G401 (cell line): ENCODE measurements at places on chromosomes 5 and 9.

GRCh38 chr9:16579872-16580432 lies 290.5 kb downstream of the BNC2 start:
- no peak for DNase-seq

DNA sequence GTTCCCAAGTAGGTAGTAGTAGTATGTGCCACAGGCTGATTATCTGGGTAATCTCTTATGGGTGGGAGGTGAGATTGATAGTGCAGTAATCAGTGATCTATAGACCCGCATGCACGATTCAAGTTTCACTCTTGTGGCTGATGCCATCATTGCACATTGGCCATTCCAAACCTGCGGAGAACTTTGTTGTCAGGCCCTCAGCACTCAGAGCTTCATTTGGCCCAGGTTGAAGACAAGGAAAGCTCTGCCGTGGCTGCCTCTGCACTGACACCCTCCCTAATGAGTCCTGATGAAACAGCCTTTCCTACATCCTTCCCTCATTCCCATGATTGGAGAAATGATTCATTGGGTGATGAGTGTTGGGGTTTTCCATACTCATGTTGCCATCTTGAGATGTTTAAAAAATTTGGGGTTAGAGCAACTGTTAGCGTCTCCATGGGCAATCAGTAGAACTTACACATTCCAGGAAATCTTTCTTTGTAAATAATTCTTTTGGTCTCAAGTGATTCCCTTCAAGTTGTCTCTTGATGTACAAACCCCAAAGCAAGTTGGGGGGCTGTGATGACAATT lies 22.9 kb downstream of the PROP1 start:
- no peak for DNase-seq

DNA sequence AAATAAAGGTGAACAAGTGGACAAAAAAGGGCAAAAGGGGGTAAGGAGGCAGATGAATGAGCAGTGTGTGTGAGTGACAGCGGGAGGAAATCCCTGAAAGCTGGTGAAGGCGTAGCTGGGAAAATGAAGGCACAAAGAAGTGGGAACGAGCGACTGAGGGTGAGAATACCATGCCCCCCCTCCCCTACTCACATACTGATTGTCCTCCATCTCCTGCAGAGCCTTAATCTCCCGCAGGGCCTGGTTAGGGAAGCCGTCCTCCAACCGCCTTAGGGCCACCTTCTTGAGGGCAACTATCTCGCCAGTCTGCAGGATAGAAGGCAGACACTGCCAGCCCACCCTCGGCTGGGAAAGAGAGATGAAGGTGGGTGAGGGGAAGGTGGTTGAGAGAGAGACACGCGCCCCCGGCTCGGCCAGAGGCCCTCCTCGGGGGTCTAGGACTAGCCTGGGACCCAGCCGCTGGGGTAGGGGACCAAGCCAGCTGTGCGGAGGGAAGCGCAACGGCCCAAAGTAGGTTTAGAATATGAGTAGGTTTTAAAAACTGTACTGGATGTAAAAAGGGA lies 522 bp downstream of the CDK20 start:
- DNase-seq: peak; percentile 34

DNA sequence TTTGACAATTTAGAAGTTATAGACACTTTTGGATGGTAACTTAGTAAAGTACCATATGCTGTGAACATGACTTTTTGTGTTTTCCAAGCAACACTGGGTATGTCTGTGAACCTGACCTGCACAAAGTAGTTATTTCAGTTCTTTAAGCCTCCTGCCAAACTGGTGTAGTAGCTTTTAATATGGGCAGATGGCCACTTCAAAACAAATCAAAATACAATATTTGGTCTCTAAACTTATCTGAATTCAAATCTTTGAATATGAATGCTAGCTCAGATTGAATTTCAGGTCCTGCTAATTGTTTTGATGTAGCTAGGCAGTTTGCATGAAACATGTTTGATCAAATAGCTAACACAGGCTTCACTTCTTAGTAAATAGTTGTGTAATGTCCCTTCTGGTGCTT lies 1176.7 kb upstream of the CDH9 start:
- no peak for DNase-seq

DNA sequence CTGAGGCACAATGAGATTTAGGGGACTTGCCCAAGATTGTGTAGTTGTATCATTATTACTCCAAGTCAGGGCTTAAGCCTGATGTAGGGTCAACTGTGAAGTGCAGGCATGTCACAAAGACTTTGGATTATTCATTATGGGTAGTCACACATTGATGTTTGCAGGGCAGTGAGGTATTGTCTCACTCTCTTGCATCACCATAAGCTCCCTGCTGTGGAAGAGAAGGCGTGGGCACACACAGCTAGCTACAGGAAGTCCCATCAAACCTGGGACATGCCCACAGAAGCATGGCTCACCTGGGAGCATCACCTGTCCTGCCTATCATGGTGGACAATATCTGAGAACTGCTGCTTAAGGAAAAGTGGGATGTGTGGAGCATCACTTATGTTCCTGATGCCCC lies 42.1 kb downstream of the TMOD1 start:
- DNase-seq: no peak

DNA sequence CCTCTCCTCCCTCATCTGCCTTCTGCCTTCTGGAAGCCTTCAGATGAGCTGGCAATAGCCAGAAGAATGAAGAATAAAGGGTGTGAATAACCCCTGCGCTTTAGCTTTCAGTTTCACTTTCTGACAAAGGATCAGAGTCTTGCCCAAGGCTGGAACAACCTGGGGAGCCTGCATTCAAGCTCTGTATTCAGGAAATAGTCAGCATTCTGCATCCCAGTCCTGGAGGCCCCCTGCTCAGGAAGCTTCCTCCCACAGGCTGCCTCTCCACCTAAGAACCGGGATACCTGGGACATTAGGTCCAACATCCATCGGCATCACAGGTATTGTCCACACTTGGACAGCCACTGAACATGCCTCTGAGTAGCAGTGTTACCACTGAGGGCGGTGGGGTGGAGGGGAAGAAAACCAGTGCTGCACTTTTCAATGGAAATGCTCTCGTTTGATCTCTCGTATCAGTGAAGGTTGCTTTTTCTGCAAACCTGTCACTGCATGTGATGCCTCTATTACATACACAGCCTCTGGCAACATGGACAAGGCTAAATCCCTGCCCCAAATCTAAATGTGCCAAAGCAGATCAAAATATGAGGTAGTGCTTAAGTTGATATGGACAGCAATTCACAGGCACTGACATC lies 39.8 kb upstream of the ACO1 start:
- DNase-seq: no peak

GRCh38 chr5:137453483-137454080 lies 45.5 kb downstream of the SPOCK1 start:
- DNase-seq: no peak

- DNase-seq: no peak
These were observed 313.5 kb downstream of the TLE4 start for GRCh38 chr9:79885093-79885857.

DNA sequence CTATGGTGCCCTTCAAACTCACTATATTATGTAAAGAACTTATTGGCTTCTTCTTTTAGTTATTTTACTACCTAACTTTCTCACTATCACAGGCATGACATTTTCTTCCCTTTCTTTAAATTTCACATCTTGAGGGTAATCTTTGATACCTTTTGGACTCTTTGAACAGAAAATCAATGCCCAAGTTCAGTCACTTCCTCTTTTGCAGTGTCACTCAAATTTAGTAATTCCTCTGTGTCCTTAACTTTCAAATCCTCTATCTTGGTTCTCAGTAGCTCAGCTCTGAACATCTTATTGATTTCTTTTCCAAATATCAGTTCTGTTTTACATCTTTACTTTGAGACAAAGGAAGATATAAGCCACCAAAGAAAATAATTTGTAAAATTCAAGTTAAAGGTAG lies 25.5 kb downstream of the CNTLN start:
- DNase-seq: no peak
